Stimulated activated CD4-positive, alpha-beta T cell treated with anti-CD3 and anti-CD28 coated beads, Interleukin-12 subunit alpha, Interleukin-12 subunit beta, amount 100 ng/mL, for 24 hours (primary cell): ENCODE measurements at places on chromosomes 1 and 21.

DNA sequence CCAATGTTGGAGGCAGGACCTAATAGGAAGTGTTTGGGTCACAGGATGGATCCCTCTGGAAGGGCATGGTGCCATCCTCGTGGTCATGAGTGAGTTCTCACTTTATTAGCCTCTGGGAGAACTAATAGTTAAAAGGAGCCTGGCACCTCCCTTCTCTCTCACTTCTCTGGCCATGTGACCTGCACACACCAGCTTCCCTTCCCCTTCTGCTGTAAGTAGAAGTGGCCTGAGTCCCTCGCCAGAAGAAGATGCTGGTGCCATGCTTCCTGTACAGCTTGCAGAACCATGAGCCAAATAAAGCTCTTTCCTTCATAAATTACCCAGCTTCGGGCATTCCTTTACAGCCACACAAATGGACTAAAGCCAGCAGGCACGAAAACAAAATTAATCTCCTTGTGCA lies 23.6 kb downstream of the ACOT7 start:
- no peak for DNase-seq

DNA sequence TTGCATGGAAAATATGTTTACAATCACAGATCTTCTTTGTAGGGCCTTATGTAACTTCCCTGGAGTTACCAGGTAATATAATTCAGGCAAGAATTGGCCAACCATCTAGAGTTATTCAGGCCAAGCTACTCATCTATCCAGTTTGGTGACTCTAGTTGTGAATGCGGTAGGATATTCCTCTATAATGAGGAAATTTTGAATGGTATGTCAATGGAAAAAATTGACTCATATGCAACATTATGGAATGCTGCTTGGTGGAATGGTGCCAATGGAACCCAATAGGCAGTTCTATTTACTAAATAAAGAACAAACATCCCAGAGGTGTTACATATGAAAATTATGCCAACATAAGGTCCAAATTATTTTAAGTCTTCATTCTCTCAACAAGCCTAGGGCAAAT lies 5.6 kb upstream of the TNFSF18 start:
- no peak for DNase-seq

DNA sequence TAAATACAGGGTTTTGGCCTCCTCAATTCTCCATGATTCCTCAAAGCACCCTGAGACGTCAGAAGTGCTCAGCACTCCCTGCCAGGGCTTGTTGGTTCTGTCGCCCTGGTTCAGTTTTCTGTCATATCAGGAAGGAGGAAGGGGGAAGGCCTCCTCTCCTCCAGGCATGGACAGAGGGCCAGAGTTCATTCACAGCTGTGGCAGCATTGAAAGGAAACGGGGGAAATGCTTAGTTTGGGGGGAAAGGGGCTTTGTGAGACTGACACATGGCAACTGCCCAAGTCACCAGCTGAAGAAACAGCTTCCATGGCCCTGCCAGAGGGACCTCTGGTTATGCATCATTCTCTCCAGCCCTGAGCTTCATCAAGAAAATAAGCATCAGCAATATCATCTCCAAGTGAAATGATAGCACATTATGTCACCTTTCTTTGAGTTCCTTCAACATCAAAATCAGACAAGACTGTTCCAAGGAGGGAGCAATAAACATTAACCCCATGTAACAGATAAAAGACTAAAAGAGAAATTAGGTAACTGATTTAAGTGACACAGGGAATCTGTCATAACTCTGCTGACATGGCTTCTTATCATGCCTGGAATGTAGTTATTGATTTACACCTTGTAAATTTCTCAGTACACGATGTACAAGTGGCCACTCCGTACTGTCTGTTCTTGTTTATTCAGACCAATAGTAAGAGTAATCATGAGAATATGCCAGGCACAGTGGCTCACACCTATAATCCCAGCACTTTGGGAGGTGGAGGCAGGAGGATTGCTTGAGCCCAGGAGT lies 103.2 kb upstream of the SLC25A33 start:
- DNase-seq: no peak

DNA sequence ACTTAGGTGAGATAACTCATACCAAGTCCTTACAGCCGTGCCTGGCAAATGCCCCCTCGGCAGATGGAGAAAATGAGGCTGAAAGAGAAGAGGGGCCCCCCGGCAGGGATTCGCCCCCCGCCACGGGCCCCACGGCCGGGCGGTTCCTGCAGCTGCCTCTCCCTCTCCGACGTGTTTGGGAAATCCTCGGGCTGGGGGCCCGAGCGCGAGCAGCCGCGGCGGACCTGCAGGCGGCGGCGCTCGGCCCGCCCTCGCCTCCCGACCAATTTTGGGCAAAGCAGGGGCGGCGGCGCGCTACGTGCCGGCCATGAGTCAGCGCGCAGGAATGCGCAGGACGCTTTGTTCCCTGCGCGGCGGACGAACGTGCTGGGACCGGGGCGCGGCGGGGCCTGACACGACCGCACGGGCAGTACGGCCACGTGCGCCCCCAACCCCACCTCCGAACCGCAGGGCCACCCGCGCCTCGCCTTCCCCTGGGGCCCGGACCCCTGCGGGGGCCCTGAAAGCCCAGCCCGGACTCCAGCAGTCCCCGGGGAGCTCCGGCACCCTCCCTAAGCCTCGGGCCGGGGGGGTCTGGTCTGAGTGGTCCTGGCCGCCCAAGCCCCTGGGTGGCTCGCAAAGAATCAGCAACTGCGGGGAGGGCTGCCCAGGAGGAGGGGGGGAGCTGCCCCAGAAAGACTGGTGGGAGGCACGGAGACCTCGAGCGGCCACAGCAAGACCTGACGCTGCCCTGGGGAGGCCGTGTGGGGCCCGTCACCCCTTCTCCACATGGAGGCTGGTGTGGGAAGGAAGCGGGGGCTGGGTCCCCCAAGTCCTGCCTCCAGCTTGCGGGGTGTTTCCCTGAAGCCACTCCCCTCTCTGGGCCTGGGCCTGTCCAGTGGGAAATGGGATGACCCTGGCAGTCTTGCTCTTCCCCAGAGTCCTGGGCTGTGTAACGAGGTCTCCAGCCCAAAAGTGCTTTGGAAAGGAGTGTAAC lies 11.9 kb upstream of the EDN2 start:
- no peak for DNase-seq
